ENCODE measurements at places on chromosomes 5 and 9.

GRCh38 chr5:147203213-147203612 is 31.6 kb upstream of the STK32A start:
- DNase-seq: no peak

- DNase-seq: no peak
Measured at GRCh38 chr9:130421802-130422276, 22.9 kb upstream of the ASS1 start.

DNA sequence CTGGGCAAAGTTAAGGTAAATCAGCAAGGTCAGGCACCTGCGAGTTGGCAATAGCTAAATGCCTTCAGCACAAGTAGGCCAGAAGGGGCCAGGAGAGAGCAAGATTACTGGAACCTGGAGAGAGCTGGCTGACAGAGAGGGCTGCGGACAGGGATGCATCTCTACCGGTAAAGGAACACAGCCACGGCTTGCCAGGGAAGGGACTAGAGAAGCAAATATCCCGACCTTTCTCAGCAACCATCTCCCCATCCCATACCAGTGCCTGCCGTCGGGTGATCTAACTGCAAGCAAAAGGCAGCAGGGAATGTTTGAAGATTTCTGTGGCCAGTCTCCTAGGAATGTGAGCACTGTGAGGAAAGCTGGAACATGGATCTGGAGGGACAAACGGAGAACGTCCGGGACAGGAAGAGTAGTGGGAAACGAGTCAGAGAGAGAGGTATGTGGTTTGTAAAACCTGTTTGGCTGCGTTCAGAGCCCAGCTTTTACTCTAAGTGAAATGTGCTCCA is 15.9 kb upstream of the ABLIM3 start:
- no peak for DNase-seq

- DNase-seq: no peak
Measured at GRCh38 chr5:77859306-77859705, 83.2 kb upstream of the TBCA start.

DNA sequence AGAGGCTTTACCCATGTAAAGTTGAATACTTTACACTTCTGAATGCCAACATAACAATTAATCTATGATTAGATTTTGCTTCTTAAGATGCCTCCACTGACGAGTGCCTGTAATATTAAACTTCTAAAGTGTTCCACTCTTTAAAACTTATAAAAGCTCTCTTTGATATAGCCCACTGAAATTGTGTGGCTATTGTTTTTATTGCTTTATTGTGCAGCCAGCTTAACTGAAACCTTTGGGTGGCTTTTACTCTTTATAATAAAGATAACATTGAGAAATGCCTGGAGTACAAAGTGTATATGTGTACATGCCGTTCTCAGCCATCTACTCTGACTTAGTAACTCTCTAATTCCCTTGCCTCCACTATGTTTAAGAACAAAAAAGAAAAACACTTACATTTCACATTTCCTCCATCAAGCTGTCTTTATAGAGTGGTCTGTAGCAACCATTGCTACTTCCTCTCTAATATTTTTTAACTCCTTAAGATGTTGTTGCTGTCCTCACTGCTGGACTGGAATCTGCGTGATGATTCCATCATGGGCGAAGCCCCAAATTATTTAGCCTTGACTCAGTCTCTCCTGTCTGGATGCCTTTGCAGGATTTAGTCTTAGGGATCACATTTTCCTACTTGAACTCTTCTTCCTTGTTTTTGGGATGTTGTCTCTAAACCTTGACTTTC is 9.1 kb downstream of the PIK3R1 start:
- DNase-seq: no peak

- DNase-seq: no peak
Measured at GRCh38 chr5:154200221-154200620, 9.7 kb downstream of the GALNT10 start.

GRCh38 chr5:117131048-117131679 is 556.5 kb upstream of the SEMA6A start:
- DNase-seq: no peak

GRCh38 chr9:10773136-10773535 is 160.3 kb upstream of the PTPRD start:
- DNase-seq: no peak

- DNase-seq: no peak
Measured at GRCh38 chr5:89300426-89300970, 417.5 kb upstream of the MEF2C start.

GRCh38 chr5:55868846-55869245 is 17.7 kb downstream of the IL31RA start:
- DNase-seq: peak; percentile 25

DNA sequence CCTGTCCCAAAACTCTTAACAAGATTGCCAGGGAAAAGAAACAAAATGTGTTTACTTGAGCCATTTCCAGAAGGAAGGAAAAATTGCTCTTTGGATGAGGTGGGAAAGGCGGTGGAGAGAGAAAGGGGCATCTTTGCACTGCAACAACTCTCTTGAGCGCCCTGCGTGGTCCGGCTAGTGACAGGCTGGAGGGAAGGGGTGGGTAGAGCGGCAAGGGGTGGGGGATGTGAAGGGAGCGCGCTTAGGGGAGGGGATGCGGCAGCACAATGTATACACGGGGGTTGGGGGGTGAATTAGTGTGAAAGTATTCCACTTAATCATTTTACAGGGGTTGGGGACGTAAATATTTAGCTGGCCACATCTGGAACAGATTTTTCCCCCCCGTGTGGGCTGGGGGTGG is 1.3 kb downstream of the FGF10 start:
- no peak for DNase-seq

DNA sequence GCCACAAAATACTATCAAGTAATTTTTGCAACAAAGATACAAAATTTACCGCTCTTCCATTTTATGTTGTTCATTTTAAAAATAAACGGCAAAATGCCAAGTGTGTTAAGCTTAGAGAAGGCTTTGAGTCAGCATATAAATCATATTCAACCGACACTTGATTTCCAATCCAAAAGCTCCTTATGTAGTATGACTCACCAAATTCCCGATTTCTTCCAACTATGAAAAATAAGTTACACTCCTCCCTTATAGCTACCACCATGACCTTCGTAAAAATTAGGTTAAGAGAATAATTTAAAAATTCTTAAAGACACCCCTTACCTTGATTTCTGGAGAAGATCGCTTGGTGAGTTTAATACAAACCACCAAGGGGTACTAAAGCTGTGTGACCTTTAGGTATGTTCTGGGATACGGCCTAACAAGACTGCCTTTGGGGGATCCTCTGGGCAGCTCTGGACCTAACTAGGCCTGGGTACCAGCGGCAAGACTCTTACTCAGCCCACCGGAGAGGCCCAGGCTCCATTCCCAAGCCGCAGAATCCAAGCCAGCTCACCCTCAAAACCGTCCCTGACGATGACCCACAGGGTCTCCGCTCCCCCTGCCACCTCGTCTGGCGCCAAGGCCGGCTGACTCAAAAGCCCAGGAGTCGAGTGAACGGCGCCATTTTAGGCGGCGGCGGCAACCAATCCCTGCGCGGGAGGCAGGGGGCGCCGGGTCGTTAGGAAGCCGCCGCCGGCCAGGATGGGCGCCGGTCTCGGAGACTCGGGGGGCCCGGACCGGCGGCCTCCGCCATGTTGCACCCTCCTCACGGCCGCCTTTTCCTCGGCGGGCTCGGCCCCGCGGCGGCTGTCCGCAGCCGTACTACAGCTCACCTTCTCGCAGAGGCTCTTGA is 739 bp downstream of the PPP2CA start:
- DNase-seq: peak; percentile 48

- DNase-seq: no peak
Measured at GRCh38 chr9:8648271-8648845, 848.8 kb upstream of the DMAC1 start.

DNA sequence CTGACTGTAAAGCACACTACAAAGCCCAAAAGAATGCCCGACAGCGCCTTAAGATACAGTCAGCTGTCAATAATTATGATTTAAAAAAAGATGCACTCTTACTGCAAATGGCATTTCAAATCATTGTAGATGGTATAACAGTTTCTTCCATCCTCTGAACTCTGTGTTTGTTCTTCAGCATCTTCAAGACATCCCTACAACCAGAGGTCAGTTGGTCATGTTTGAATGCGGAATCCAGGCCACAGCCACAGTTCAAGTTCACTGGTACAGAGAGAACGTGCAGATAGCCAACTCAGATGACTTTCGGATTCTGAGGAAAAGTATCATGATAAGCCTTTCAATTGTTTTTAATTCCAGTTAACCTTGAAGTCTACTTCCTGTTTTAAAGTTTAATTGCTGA is 8.7 kb upstream of the MYOT start:
- no peak for DNase-seq

DNA sequence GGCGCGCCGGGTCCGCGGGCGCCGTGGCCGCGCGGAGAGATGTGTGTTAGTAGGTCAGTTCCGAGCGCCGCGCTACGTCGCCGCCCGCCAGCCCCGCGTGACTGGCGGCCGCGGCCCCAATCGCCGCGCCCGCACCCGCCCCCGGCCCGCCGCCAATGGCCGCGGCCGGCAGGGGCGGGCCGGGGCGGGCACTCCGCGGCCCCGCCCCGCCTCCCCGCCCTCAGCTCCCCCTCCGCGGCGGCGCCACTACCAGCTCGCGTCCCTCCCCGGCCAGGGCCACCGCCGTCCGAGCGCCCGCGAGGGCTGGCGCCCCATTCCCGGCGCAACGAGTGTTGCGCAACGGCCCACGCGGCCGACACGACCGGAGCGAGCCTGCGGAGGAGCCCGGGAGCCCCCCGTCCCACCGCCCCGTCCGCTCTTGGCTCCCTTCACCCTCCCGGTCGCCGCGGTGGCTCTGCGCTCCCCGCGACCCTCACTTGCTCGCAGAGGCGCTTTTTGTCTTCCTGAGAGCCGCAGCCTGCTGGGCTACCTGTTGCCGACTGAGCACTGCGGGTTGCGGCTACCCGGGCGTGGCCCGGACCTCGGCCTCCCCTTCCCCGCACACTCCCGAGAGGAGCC is at the start of gene NFIL3:
Gene NFIL3, minus strand, starts transcription at position 48 of the 618 bp plus-strand sequence. CDS start 13,098 bp downstream, outside the sequence.
- peak; percentile 72 for DNase-seq

GRCh38 chr5:5736007-5736406 is 313.5 kb downstream of the ICE1 start:
- no peak for DNase-seq

- DNase-seq: no peak
Measured at GRCh38 chr5:179954434-179954833, 46.7 kb upstream of the TBC1D9B start.

- DNase-seq: no peak
Measured at GRCh38 chr9:78713614-78714405, 416.9 kb downstream of the PSAT1 start.

GRCh38 chr5:149448831-149449714 is 70.0 kb upstream of the IL17B start:
- DNase-seq: no peak

- DNase-seq: no peak
Measured at GRCh38 chr5:127568166-127568565, 50.7 kb downstream of the PRRC1 start.

GRCh38 chr5:89190515-89191265 is 307.7 kb upstream of the MEF2C start:
- DNase-seq: no peak

- DNase-seq: no peak
Measured at GRCh38 chr5:125424402-125425141, 678.1 kb upstream of the ZNF608 start.

GRCh38 chr5:170638454-170639220 is 134.8 kb downstream of the KCNIP1 start:
- peak; percentile 31 for DNase-seq

DNA sequence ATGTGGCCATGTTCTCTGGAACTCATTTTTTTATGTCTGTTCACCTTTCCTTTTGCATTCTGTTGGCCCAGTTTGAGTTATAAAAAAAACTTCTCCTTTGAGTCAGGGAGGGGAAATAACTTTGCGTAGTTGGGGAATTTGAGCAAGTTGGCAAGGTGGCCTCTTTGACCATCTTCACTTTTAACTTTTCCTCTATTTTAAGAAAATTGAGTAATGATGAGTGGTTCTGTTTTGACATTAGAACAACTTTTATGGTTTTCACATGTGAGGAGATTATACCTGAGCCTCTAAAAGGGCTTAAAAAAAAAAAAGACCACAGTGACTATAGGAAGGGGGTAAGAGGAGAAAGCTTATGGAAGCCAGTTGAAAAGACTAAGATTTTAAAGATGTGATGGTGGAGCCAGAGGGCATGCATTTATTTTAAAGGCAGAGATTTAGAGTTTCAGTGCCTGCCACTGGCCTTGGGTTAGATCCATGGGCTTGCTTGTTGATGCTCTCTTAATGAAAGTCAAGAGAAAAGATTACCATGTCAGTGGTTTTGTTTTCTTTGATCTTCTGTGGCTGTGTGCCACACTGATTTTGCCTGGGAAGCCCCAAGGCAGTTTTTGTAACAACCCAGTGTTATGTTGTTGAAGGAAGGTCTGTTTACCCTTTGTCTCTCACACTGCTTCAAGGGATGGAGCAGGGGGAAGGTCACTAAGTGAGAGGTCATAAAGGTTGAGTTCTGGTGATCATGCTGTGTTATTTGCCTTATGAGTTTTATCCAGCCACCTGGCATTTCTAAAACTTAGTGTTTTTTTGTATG is 219.7 kb upstream of the CD180 start:
- no peak for DNase-seq

DNA sequence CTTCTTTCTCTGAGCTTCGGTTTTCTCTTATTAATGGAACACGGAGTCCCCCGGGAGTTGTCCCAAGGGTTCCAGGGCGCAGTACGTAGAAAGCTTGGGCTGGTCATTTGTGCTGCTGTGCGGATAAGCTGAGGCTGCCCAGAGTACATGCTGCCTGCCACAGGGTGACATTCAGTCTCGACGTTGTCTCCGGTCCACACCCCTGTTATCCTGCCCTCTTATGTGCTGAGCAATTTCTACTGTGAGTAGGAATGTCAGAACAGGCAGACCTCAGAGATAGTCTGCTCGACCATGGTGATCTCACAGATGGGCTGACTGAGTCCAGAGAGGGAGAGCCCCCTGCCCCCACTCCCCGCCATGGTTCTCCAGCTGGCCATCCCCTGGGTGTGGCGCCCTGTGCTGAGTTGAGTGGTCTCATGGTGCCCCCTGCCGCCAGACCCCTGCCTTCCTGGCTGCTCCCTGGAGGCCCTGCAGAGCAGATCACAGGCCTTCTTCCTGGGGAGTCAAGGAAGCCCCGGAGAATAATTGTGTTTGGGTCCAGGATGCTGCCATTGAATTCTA is 124.0 kb downstream of the RGS3 start:
- DNase-seq: peak; percentile 11

DNA sequence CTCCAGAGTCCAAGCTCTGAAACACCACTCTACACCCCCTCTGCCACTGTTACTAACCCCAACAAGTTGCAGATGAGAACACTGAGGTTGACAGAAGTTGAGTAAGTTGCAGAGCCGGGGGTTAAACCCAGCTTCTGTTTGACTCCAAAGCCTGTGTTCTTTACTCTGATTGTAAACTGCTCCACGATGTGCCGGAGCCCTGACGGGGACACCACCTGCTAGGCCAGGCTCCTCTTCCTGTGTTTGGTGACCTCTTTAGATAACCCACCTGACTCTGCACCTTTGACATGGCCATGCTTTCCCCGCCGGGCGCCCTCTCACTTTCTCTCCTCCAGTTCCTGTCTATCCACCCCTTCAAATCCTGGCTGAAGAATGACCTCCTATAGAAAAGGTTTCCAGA is 96.7 kb downstream of the PAX5 start:
- no peak for DNase-seq

DNA sequence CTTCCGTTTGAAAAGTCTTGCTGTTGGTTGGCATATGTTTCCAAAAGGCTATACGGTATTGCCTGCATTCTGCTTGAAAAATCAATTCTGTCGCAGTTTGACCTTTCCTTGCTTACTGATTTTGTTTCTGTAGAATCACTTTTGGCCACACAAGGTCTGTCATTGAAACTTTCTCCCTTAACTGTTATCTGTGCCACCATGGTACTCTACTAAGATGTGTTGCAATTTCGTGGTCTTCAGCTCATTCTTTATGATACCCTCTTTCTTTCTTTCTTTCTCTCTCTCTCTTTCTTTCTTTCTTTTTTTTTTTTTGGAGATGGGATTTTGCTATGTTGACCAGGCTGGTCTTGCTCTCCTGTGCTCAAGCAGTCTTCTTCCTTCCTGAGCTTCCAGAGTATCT is 4.5 kb downstream of the OSTF1 start:
- no peak for DNase-seq
